ENCODE measurements at places on chromosomes 7 and 10.

DNA sequence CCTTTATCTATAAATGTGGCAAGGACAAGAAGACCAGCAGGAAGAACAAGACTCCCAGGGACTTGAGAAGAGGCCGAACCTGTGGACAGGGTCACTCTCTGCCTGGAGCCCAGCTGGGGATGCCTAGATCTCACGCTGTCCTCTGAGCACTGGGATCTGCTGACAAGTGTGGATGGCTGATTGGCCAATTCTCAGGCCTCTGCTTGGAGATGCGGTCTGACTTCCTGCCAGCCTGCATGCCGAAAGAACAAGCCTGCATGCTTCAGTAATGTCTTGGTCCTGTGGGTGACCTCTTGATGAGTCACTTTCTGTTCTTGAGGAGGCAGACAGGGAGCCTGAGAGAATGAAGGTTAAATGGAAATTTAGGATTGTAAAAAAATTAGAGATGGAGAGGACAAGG is 84.7 kb downstream of the TMEM178B start:
- DNase-seq = no peak

DNA sequence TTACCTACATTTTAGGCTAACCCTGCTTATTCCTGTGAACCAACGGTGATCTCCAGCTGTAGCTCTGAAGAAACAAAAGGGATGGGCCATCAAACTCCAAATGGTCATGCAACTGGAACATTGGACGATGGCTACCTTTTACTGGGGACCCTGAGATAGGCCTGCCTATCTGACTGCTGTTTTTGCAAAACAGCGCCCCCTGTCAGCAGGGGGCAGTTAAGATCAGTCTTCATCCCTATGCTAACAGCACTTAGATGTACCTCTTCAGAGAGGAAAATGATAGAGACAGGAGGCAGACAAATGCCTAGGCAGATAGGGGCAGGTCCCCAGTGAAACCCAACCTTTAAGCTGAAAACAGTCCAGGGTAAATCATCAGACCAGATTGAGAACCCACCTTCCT is 1085.4 kb upstream of the SORCS1 start:
- no peak for DNase-seq

DNA sequence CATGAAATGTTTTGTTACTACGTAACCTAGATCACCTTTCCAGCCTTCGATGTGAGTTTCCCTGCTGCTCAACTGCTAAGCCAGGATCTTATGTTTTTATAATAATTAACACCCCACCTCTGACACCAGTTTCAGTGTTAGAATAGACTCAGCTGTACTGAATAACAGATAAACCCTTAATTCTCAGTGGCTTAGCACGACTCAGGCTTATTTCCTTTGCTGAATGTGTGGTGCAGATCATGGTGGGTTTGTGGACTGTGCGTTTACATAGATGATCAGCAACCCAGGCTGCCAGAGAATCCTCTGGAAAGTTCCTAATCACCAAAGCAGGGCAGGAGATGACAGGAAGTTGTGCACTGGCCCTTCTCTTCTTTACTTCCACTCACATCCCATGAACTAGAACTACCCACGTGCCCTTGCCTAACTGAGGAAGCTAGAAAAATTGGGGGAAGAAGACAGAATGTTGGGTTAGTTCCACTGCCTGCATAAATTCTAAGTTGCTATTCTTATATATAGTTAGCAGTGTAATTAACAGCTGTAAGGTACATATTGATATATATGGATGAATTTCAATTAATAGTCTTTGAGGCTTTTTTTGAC is 111.8 kb downstream of the MAPK8 start:
- no peak for DNase-seq

GRCh38 chr10:17423632-17424186 is 30.7 kb downstream of the ST8SIA6 start:
- no peak for DNase-seq

DNA sequence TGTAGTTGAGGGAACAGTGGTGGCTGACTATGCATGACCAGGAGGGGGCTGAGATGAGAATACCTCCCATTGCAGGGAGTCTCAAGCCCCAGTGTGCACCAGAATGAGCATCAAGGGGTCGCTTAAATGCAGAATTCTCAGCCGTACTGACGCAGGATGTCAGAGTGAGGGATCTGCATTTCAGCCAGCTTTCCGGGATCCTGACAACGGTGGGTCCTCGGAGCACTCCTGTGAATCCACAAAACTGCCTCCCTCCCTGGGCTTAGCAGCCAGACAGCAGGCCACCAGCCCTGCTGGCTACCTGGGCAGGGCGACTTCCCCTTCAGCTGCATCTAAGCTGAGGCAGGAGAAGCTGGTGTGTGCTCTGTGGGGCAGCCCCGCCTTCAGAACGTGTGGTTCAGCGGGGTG is 21.8 kb upstream of the LOXL4 start:
- DNase-seq = no peak

GRCh38 chr7:102284891-102285539 is 1.7 kb upstream of the SH2B2 start:
- DNase-seq = no peak

DNA sequence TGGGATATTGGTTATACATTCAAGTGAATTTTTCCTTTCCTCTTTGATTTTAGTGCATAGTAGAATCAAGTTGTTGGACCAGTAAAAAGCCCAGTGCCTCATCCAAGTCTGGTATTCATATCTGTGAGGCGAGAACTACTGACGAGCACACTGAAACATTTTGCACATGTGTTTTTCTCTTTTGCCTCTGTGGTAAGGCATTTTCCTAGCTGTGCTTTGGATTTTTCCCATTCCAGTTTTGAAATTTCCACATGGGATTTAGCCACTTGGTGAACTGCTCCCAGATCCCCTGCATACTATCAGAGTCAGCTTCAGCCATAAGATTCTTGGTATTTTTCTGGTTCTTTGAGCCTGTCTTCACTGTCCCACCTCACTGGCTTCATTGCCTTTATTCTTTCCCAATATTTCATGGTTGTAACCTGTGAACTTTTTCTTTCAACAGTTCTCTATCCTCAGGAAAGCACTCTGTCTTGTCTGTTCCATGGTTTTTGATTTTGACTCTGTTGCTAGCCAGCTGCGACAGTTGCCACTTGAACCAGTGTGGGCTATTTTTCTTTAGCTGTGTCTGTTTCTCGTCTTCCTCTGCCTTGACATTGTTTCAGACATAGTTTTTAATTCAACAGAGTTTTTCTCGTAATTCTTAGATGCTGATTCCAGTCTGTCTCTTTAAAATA is 239.0 kb downstream of the REEP3 start:
- no peak for DNase-seq

Data from esophagus squamous epithelium (tissue), 5 donors.